ENCODE measurements at places on chromosomes 7 and 10.
A peak's percentile ranks its signal among the peaks of the same experiment; 100 is the strongest.

DNA sequence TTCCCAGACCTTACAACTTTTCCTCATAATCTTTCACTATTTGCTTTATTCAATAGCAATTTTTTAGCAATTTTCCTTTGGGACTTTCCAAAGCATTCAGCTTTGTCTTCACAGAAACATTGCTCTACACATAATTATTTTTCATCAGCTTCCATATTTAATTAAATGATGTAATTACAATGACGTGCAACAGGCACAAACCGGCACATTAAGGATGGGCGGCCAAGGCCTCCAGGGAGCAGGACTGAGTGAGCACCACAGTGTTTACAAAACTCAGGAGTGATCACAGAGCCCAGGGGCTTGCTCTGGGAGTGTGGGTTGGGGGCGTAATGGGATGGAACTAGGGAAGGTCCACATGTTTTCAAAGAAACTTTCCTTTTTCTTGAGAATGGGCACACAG, 69.8 kb downstream of the MAD1L1 start:
- no peak for DNase-seq

GRCh38 chr7:132387596-132387995, 188.7 kb downstream of the PLXNA4 start:
- DNase-seq = no peak

DNA sequence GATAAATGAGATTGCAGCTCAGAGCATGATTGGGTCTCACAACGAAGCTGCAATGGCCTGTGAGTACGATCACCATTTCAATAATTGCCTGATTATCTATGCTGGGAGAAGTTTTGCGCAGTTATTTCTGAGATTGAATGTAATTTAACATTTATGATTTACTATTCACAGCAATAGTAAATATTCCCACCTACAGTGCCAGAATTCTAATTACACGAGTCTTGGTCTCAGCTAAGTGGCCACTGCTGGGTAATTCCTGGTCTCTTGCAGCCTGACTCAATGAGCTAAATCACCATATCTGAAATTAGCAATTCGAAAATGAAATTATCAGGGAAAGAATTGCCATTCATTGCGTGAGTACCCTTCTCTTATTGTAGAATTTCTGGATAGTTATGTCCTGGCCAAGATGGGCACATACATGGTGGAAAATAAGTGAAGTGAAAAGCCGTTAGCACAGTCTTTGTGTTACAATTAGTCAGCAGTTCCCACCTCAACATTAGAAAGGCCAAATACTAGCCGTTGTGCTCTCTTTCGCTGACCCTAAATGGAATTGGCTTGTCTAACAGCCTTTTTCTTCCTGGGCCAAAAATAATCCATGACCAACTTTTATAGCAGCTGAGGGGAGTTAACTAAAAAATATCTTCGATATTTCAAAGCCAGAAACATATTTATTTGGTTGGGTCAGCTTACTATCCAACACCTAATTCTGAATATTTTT, 681.0 kb upstream of the C7orf33 start:
- DNase-seq = no peak

- no peak for DNase-seq
Measured at GRCh38 chr10:127013211-127013656, 108.0 kb downstream of the DOCK1 start.

GRCh38 chr10:32923134-32923533, 34.9 kb downstream of the ITGB1 start:
- DNase-seq = no peak

DNA sequence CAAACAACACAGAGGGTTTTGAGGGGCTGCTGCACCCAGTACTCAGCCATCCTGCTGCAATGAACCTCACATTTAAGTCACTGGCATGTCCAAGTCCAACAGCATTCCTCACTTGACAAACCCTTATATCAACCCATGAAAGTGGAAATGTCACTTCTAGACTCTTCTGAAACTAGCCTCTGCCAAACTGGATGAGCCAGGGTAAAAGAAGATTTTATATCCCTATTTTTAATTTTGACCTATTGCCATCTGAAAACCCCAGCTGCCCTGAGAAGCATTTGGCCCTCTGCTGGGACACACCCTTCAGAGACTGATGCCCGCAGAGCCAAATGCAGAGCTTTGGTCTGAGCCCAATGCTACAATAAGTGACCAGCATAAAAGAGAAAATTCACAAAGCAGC, 201.1 kb downstream of the ANK3 start:
- DNase-seq = no peak

- DNase-seq = no peak
Measured at GRCh38 chr10:122116331-122116730, 127.4 kb downstream of the TACC2 start.

DNA sequence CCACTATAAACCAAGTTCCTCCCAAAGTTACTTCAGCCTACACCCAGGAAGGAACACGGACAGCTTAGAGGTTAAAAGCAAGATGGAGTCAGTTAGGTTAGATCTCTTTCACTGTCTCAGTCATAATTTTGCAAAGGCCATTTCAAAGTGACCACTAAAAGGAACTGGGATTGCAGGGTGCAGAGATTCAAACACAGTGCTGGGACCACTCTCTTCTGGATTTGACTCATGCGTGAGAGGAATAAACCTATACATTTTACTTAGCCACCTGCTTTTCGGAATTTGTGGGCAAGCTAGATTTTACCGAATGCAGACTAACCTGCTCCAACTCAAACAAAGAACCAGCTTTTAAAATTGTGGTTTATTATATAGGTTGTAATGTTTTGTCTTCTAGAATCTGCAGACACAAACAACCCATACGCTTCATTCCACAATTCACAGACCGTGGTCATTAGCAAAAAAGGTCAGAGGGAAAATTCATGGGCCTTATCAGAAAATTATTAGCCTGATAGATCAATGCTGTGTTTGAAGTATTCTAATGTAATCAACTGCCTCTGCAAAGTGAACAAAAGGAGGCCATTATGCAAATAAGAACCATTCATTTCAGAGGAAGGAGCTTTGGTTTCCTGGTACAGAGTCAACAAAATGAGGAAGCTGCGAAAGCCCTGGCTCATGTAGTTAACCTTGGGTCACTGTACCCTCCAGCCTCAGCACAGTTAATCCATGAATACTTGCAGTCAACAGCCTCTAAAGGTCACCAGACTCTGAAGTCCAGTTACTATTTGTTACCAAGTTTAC, 342.7 kb upstream of the KLF6 start:
- peak; percentile 69 for DNase-seq

DNA sequence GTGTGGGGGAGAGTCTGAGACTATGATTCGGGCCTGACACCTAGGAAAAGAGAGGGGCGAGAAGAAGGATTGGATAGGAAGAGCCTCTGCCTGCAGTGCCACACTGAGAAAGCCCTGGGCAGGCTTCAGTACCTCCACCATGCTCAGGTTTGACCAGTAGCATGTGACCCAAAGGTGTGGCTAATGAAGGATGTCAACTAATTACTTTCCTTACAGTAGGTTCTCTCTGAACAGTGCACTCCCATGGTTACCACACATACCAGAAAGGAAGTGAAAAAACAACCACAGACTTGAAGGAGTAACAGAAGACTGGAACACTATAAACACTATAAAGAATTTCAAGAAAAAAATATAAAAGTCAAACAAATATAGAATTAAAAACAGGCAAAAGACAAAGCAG, 46.2 kb downstream of the SEM1 start:
- DNase-seq = peak; percentile 26

DNA sequence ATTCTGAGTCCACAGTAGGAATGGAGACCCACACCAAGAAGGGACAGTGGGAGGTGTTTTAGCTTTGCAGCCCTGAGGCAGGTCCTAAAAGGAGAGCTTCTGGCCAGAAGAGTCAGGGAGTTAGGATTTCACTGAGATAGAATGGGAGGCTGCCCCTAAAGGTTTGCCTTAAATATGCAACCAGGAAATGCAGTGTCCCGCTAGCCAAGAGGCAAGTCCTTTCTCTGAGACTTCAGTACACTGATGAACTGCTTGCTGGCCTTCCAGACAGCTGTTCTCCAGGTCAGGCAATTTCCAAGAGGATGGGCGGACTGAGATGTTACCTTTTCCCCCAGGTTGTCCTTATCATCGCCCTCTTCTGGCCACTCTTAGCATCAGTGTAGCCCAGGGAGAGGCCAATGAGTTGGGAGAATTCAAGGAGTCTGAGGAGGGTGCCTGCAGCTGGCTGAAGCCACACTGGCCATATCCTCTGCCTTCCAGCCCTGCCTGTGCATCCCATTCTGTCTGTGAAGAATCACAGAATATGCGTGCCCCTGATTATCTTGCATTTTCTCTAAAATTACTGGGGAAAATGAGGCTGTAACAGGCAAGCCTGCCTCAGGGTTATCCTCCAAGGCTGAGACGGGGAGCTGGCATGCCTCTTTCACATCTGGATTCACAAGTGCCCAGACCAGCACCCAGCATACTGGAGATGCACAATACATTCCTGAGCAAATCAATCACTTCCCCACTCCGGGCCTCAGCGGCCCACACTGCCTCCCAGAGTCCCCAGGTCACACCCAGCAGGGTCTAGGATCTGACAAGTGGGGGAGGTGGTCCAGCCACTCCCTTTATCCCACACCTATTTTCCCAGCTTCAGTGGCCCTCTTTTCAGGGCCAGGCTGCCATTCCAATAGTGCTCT, 2.4 kb downstream of the TLL2 start:
- DNase-seq = no peak

GRCh38 chr7:12661581-12661980, 25.9 kb upstream of the ARL4A start:
- DNase-seq = no peak
